ENCODE measurements at places on chromosomes 6 and 20.
A peak's percentile ranks its signal among the peaks of the same experiment; 100 is the strongest.

GRCh38 chr6:34484899-34485298 lies 19.0 kb downstream of the PACSIN1 start:
- no peak for DNase-seq

- DNase-seq = no peak
These were observed 428.2 kb downstream of the LMBRD1 start for GRCh38 chr6:69368613-69369012.

GRCh38 chr6:155646443-155646842 lies 190.8 kb upstream of the NOX3 start:
- DNase-seq = no peak

- peak; percentile 15 for DNase-seq
These were observed 94.8 kb downstream of the BTBD3 start for GRCh38 chr20:12012241-12013222.

DNA sequence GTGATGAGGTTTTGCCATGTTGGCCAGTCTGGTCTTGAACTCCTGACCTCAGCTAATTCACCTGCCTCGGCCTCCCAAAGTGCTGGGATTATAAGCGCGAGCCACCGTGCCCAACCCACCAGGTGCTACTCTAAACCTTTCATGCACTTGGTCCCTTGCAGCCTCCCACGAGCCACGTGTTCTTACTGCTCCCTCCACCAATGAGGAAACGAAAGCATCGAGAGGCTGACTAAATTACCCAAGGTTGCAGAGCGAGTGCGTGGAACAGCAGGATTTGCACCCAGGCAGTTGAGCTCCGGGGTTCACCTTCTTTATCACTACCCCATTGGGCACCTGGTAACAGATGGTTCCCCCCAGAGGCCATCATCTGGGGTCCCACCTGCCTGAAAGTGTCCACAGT lies 208.3 kb downstream of the LY86 start:
- DNase-seq = no peak

DNA sequence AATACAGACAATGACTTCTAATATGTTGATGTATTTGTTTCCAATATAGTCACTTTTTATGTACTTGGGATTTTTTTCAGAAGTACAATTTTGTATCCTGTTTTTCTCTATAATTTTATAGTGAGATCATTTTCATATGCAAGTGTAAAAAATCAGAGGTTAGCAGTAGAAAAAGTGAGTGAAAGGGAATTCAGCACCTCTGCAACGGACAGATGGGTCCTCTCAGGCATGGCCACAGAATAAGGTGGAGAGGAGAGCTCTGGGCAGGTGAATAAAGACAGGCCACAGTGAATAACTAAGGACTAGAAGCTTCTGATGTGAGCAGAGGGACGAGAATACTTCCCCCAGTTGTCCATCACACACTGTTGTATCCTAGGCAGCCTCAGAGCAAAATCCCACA lies 210.1 kb upstream of the CNR1 start:
- DNase-seq = no peak

DNA sequence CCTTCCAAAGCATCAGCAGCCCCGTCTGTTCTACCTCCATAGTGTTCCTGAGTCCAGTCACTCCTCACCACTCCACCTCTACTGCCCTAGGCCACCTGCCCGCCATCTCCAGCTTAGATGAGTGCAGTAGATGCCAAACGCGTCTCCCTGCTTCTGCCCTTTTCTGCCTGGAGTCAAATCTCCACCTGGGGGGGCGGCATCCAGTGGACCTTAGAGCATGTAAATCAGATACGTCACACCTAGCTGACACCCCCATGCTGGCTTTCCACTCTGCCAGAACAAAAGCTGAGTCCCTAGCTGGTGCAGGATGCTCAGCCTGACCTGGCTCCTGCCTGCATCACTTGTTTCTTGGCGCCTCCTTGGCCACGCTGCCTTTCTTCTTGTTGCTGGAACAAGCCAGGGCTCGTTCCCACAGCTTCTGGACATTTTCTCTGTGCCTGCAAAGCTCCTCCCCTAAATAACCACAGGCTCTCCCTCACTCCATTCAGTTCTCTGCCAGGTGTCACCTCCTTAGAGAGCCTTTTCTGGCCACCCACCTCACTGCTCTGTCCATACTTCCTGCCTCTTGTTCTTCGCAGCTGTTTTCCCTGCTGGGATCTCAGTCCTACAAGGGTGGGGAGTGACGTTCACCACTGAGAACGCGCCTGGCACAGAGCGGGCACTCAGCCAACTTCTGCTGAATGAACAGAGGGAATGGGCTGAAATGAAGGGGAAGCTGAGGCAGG lies 5.8 kb downstream of the DDR1 start:
- peak; percentile 69 for DNase-seq

GRCh38 chr6:16578695-16579285 lies 182.5 kb downstream of the ATXN1 start:
- DNase-seq = no peak

DNA sequence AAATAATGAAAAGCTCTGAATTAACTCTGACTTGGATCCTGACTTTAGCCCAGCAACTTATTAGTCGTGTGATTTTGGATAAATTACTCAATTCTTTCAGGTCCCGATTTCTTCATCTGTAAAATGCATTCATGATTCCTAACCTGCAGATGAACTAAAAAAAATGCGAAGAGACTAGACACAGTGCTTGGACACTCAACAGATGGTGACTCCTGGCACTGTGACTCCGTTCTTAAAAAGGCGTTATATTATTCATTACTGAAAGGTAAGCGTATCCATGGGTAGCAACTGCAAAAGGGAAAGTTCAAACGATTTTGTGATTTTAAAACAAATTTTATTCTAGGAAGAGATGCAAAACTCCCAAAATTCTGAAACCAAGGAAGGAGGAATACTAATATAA lies 226.3 kb downstream of the KIF16B start:
- no peak for DNase-seq

GRCh38 chr20:39775110-39775509 lies 813.0 kb downstream of the DHX35 start:
- DNase-seq = no peak

GRCh38 chr6:158770533-158771330 lies 48.4 kb downstream of the EZR start:
- peak; percentile 27 for DNase-seq

DNA sequence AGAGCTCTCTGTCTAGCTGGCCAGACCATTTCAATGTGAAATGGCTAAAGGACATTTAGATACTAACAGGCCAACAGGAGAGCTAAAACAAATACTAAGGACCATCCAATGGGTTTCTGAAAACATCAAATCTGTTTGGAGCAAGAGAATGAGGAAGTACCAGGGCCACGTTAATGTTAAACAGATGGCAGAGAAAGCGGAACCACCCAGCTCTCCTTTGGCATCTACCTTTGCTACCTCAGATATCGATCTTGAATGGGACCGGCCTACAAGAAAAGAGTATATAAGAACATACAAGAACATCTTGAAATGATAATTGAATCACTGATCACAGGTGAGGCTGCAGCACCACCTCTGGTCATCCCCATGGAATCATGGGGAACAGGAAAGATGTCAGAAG lies 31.8 kb downstream of the KCNK5 start:
- no peak for DNase-seq

GRCh38 chr6:42401613-42401951 lies 50.1 kb downstream of the TRERF1 start:
- DNase-seq = no peak

DNA sequence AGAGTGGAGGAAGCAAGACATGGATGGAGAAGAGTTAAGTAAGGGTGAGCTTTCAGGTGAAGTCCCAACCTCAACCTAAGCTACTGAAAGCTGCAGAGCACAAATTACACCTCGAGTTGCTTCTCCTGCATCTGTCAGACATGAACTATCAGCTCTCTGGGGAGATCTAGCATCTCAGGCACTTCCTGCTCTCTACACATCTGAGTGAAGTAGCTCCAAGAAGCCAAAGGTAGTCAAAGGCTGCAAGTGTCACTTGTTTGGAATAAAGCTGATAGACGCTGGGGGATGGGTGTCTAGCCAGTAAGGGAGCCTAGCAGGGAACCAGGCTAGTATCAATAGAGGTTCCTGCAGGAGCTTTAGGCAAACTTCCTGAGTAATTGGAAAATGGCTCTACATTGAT lies 228.0 kb downstream of the PLCB1 start:
- no peak for DNase-seq

GRCh38 chr20:2745936-2746635 lies 53.5 kb downstream of the EBF4 start:
- no peak for DNase-seq

GRCh38 chr20:8156235-8157079 lies 24.4 kb downstream of the PLCB1 start:
- no peak for DNase-seq

DNA sequence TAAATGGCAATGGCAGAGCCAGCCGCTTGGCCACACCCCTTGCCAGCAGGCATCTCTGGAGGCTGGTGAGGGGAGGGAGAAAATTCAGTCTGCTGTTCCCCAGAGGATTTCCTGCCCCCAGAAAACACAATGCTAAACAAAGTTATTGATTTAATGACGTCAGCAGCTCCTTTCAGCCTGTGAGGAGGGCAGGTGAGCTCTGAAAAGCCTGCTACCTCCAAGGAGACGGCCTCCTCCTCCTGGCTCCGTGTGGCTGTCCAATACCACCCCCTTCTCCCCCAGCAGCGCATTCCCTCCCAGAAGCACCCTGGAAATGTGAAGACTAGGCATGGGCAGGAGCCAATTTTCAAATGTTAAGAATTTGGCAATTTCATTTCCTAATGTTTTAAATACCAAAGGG lies 393.1 kb downstream of the ZFAND3 start:
- DNase-seq = no peak

DNA sequence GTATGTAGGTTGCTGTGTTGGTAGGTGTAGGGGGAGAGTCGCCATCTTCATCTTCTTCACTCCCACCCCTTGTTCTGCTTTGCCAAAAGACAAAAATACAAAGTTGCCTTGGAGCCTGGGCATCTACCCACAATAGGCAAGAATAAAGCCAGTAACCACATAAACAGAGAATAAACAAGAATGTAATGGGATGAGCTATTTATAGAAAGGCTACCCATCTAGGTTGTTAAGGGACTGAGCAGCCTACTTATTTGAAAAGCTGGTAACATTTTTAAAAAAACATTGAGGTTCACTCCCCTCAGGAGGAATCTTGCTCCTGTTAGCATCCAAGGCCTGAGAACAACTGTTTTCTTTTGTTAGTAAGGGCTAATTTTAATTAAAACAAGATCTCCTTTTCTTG lies 301.4 kb upstream of the STXBP5 start:
- DNase-seq = peak; percentile 52

DNA sequence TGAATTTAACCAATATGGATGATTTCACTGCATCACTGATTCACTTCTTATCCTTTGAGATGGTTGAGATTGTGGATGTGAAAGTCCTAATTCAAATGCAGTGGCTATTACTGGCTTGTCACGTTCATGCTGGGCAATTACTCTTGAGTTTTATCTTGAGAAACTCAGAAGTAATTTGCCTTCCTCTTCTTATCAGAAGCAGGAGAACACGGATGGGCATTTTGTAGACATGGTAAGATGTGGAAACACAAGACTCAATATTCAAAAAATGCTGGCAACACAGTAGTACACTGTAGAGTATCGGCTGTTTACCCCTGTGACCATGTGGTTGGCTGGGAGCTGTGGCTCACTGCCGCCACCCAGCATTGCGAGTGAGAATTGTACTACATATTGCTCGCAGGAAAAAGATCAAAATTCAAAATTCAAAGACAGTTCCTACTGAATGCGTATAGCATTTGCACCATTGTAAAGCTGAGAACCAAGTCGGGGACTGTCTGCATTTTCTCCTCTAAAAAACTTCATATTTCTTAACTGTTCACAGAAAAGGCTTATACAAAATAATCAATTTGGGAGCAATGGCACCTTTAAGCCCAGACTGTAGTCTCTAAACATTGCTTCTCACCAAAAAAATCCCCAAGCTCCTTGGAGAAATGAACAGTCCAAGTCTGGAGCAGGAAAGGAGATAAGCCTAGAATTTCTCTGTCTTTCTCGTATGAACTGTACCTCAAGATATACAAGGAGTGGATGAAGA lies 61.9 kb upstream of the ELOVL5 start:
- DNase-seq = peak; percentile 47

- DNase-seq = no peak
These were observed 18.2 kb downstream of the MAP7 start for GRCh38 chr6:136532030-136532429.

GRCh38 chr6:14946753-14947152 lies 299.1 kb upstream of the JARID2 start:
- no peak for DNase-seq

DNA sequence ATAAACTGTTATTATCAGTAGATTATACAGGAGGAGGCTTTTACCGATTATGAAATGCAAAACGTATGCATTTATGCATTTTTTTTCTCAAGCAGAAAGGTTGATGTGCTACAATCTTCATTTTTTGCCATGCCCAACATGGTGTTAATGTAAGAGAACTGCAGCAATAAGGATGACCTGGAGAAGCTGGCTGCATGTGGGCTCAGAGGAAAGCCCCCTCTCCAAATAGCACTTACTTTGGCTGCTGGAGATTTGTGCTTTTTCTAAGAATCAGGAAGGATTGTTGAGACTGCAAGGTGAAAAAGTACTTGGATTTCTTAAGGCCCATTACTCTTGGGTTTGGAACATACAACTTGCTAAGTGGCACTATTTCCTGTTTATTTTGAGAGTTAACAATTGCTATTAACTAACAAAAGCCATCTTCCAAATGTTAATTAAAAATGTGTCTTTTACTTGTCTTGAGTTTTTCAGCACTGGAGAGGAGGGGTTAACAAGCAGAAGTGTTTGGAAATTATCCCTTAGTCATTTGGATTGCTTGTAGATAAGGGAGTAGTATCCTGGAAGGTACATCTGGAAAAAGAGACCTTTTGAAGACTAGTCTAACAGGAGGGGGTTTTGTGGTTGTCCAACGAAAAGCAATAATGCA lies 5.6 kb downstream of the SOX4 start:
- no peak for DNase-seq

DNA sequence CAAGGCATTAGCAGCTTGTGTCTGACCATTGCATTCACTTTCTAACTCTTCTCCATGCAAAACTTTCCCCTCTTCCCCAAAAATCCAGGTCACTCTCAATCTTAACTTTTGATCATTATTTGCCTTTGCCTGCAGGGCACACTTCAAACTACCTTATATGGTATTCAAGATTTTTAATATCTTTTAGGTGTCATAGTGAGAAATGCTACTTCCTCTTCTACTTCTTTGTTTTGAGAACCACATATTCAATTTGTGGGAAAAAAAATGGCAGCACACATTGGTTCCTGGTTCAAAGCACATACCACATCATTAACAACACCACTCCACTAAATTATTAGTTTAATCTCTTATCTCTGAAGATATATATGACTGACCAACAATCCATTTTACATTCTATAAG lies 1267.0 kb upstream of the CITED2 start:
- no peak for DNase-seq

DNA sequence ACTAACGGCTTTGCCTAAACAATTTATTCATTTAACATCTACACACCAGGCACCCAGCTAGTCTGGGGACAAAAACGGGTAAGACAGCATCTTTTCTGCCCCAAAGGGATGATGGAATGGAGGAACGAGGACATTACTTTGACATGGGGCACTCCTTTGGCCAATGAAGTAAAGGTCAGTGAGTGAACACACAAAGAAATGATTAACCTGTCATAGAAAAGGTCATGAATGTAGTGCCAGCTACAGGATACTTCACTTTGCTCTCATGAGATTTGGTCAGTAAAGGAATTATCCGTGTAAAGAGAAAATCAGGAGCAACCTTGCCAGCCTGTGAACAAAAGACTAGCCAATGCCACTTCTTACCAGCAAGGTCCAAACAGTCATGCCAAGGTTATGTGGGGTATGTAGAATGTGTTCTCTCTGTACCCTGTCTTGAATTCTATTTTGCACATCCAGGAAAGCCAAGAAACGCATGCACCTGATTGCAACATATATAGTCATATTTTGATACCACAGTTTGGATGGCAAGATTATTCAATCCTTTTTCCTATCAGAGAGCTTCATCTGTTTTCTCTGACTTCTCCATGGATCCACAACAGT lies 145.3 kb downstream of the GMPR start:
- no peak for DNase-seq

All from LHCN-M2 (cell line).